ENCODE measurements at places on chromosomes 1 and 21. TPM values are rescaled to one million over a fixed set of nuclear protein-coding genes. Genes with fewer than 3 reads are reported as not detected.

GRCh38 chr1:234605983-234606783 is 3.8 kb downstream of the IRF2BP2 start:
- no peaks in the 10 kb centered on the region for H3K27me3 ChIP-seq
- H3K4me1 ChIP-seq: peaks cover 40% of the 10 kb centered on the region
- peak; percentile 53 for DNase-seq
- H3K36me3 ChIP-seq: peaks cover 22% of the 10 kb centered on the region

DNA sequence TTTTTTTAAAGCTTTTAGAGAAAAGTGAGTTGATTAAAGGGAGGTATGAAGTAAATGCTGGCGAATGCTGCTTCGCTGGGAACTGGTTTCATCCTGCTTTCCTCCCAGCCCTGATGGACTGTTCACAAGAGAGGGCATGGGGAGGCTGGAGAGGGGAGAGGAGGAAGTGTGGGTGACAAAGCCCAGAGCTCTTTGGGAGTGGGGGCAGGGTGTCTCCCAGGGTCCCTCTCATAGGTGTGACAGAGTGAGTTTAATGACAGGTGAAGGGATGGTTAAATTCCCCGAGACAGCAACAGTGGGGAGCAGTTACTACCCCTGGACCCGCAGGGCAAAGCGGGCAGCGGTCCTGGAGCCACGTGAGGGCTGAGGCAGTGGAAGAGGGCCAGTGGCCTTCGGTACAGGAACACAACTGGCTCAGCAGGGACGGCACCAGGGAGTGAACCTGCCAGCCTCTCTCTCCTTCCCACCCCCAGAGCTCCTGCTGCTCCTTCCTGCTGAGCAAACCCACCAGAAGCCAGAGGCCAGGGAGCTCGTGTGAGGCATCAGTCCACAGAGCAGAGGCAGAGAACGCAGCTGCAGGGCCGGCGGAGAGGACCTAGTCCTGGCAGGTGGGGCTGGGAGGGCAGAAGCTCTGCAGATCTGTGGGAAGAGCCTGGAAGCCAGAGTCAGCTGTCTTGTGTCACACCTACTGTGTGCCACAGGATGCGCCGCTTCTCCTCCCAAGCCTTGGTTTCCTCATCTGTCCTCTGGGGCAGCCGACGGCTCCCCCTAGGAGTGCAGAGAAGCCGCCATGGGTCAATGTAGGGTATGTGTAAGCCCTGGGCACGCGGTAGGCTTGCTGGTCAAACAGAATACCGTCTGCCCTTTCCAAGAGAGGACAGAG is 20.9 kb upstream of the LRP8 start:
- H3K36me3 ChIP-seq: no peaks in the 10 kb centered on the region
- H3K27ac ChIP-seq: no peak overlapping the region
- H3K4me3 ChIP-seq: no peak overlapping the region
- DNase-seq: peak; percentile 8
- H3K27me3 ChIP-seq: no peaks in the 10 kb centered on the region

Gene TAF13
- total RNA-seq: 22.3 TPM

DNA sequence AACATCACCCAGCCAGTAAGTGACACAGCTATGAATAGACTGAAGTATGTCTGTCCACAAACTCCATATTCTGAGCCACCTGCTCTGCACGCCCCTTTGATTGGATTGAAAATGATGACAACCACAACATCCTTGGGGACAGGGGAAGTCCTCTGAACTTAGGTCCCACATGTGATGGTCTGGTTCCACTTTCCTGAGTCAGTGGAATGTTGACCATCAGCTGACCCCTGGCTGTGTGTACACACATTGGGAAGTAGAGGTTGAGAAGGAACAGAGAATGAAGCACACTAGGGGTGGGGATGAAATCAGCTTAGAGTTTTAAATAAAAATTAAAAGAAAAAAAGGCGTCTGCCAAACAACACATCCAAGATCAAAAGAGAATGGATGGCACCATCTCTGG is 8.0 kb upstream of the DISP3 start:
- no peak overlapping the region for H3K27ac ChIP-seq
- no peaks in the 10 kb centered on the region for H3K36me3 ChIP-seq
- H3K27me3 ChIP-seq: peaks cover 4% of the 10 kb centered on the region
- H3K4me3 ChIP-seq: no peak overlapping the region
- DNase-seq: no peak
- H3K4me1 ChIP-seq: no peaks in the 10 kb centered on the region

DNA sequence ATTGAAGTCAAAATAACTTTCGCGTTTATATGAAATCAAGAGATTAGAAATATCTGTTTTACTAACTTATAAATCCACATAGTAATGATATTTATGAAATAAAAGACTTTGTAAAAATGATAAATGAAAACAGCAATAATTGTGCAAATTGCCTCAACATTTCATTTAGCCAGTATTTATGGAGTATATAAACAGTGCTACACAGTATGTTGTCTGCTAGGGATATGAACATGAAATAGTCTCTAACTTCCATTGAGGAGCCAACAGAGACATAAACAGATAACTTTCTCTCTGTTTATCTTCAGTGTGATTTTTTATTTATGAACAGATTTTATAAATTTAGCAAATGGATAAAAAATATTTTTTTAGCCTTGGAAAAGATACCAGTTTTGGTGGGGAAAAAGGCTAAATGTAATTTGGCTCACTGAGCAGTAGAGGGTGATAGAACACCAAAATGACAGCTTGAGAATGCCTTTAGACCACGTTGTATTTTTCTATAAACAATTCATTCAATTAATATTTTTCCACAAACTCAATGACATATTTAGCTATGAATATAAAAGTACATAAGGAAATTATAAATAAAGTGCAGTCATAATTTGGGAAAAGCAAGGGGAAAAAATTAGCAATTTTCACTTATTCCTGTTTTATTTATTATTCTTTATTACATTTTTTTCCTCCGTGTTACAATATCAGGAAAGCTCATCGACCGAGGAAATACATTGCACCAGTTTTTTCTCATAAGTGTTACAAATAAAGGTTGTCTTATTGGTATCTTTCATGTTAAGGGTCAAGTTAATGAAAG is 47.5 kb upstream of the EEIG2 start:
- no peak overlapping the region for H3K27ac ChIP-seq
- H3K27me3 ChIP-seq: peaks cover 6% of the 10 kb centered on the region
- DNase-seq: no peak
- H3K4me1 ChIP-seq: no peaks in the 10 kb centered on the region

Gene PAFAH2
- total RNA-seq: 14.9 TPM

Gene PROX1
- total RNA-seq: 4.0 TPM

Gene SLAMF9
- total RNA-seq: not detected

- H3K4me1 ChIP-seq: peaks cover 14% of the 10 kb centered on the region
- DNase-seq: peak; percentile 44
- no peak overlapping the region for H3K27ac ChIP-seq
- H3K36me3 ChIP-seq: peaks cover 50% of the 10 kb centered on the region
- H3K4me3 ChIP-seq: no peak overlapping the region
Observed at GRCh38 chr21:43754948-43755781, 20.9 kb downstream of the CSTB start.

DNA sequence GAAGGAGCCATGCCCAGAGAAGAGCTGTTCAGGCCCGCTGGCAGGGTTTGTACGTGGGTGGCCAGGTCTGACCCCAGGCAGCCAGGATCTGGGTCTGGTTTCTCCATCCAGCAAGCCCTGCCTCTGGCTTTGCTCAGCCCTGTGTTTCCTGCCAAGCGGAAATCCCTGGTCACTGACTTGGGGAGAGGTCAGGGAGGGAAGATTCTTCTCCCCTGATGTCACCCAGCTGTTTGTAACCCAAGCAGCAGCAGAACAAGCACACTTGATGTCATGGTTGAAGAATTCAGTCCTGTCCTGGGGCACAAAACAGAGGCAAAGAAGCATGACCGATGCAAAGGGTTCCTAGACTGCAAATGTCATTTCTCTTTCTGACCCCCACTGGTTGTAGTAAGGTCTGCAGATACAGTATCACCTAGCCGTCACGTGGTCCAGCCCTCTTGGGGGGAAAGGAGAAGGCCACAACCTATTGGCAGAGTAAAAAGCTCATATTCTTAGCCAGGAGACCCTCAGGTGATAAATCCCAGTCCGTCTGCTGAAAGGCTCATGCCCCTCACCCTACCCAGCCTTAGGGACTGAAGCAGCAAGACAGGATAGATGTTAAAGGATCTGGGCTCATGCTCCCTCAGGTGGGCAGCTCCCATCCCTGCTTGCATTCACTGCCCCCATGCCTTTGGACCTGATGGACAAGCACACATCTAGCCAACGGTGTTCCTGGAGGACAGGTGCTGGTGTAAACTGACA is 120.9 kb downstream of the SYT2 start:
- peaks cover 23% of the 10 kb centered on the region for H3K4me1 ChIP-seq
- no peak overlapping the region for H3K4me3 ChIP-seq
- peak overlapping the region; percentile 34 for H3K27ac ChIP-seq
- no peaks in the 10 kb centered on the region for H3K27me3 ChIP-seq

Gene P3R3URF
- not detected for total RNA-seq

Gene F13B
- 1.5 TPM for total RNA-seq

DNA sequence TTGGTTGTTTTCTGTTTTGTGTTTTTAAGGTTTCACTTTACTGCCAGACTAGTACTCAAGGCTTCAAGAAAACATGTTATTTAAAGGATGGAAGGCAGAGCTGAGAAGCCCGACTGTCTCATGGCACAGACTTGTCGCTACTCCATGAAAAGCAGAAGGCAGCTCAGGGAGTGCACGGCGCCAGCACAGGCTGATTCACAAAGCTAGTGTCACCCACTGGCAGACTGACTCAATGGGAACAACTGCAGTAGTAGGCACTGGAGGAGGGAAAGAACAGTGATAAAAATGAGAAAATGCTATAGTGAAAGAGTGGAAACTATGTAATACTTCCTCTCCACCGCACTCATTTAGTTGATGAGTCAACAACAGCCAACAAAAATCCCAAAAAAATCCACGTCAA is 14.7 kb downstream of the HSF2BP start:
- H3K27me3 ChIP-seq: no peaks in the 10 kb centered on the region
- H3K36me3 ChIP-seq: no peaks in the 10 kb centered on the region
- no peak overlapping the region for H3K27ac ChIP-seq
- DNase-seq: no peak
- no peak overlapping the region for H3K4me3 ChIP-seq
- H3K4me1 ChIP-seq: peaks cover 17% of the 10 kb centered on the region

Gene KRTAP20-3
- total RNA-seq: not detected

GRCh38 chr1:66452982-66453381 is 81.0 kb upstream of the SGIP1 start:
- H3K36me3 ChIP-seq: no peaks in the 10 kb centered on the region
- no peak overlapping the region for H3K4me3 ChIP-seq
- no peaks in the 10 kb centered on the region for H3K27me3 ChIP-seq
- no peak for DNase-seq

- peaks cover 37% of the 10 kb centered on the region for H3K4me1 ChIP-seq
- no peak for DNase-seq
- H3K27me3 ChIP-seq: no peaks in the 10 kb centered on the region
- H3K36me3 ChIP-seq: no peaks in the 10 kb centered on the region
- no peak overlapping the region for H3K4me3 ChIP-seq
Observed at GRCh38 chr1:28927266-28927647, 12.9 kb downstream of the EPB41 start.

GRCh38 chr1:178733972-178734371 is 8.9 kb downstream of the RALGPS2 start:
- H3K27ac ChIP-seq: no peak overlapping the region
- no peaks in the 10 kb centered on the region for H3K4me1 ChIP-seq
- H3K36me3 ChIP-seq: peaks cover 12% of the 10 kb centered on the region
- H3K27me3 ChIP-seq: no peaks in the 10 kb centered on the region
- no peak overlapping the region for H3K4me3 ChIP-seq

Gene SLC22A15
- 0.29 TPM for total RNA-seq

Gene DDR2
- 117 TPM for total RNA-seq

Gene OR2L13
- total RNA-seq: not detected

DNA sequence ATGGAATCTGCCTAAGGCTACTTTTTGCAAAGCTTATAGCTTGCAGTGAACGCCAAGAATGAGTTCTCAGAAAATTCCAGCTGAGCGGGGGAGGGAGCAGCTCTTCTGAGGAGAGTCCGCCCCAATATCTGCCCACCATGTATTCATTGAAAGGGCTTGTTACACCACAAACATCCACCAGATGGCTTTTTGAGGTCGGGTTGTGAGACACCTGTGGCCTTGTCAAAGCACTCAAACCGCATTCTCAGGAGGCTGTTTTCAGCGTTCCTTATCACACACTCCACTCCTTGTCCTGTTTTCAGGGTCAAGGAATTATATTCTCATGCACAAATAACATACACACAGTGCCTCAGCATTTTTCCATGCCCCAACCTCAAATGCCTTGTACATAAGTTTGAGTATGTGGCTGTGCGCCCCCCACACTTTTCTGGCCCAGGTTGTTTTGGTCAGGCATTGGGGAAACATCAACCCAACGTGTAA is 3.9 kb upstream of the C4BPB start:
- H3K4me3 ChIP-seq: no peak overlapping the region
- no peak overlapping the region for H3K27ac ChIP-seq
- DNase-seq: peak; percentile 57

- H3K4me1 ChIP-seq: no peaks in the 10 kb centered on the region
- H3K27me3 ChIP-seq: no peaks in the 10 kb centered on the region
- no peak overlapping the region for H3K27ac ChIP-seq
- DNase-seq: no peak
Observed at GRCh38 chr21:32087447-32087846, 191.4 kb downstream of the MIS18A start.

Gene IGSF5
- not detected for total RNA-seq

DNA sequence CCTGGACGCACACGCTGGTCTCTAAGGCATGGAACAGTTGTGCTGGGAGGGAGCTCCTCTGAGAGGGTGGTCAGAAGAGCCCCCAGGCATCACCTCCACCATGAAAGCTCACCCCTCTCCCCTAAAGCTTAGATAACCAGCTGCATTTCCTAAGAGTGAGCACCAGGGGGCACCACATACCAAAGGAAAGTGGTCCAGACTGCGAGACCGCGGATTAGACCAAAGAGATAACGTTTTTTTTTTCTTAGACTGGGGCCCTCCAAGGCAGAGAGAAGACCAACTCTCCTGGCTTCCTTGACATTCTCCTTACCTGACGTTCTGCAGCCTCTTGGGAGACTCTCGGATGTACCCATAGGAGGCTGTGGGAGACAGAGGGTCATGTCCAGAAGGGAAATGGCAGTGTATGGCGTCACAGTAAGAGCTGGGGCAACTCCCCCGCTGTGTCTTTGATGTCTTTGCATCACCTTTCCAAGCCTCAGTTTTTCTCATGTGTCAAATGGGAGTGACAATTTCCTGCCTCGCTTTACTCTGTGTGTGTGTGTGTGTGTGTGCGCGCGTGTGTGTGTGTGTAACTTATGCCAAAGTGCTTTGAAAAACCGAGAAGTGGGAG is 12.3 kb upstream of the IFNLR1 start:
- no peak overlapping the region for H3K27ac ChIP-seq
- H3K4me3 ChIP-seq: no peak overlapping the region
- H3K36me3 ChIP-seq: no peaks in the 10 kb centered on the region
- peaks cover 18% of the 10 kb centered on the region for H3K4me1 ChIP-seq

DNA sequence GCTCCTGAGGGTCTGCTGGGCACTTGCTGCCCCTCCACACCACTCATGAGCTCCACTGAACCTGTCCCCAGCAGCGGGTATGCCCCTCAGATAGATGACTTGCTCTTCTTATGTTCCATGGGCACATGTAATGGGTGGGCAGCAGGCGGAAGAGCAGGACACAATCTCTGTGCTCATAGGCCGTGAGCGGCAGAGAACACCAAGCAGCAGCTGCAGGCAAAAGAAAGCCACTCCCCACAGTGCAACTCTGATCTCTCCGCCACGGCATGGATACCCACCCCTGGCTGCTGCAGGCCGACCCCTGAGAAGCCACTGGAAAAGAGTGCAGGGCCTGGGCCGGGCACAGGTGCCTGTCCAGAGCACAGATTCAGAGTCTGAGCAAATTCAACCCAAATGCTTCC is 135.2 kb upstream of the RUNX3 start:
- no peak overlapping the region for H3K4me3 ChIP-seq
- no peaks in the 10 kb centered on the region for H3K4me1 ChIP-seq
- no peaks in the 10 kb centered on the region for H3K36me3 ChIP-seq
- no peak for DNase-seq
- no peak overlapping the region for H3K27ac ChIP-seq
